ENCODE measurements at places on chromosomes 12 and 14.

GRCh38 chr14:64891173-64891838 lies 11.6 kb upstream of the SPTB start:
- DNase-seq = no peak

- no peak for DNase-seq
Observed at GRCh38 chr12:130337488-130338303, at the start of gene PIWIL1. PIWIL1 (plus strand) TSS chr12:130337887; CDS start chr12:130342592, 4,705 bp downstream.

- DNase-seq = no peak
Observed at GRCh38 chr12:48994224-48995085, 4.7 kb downstream of the DDN start.

DNA sequence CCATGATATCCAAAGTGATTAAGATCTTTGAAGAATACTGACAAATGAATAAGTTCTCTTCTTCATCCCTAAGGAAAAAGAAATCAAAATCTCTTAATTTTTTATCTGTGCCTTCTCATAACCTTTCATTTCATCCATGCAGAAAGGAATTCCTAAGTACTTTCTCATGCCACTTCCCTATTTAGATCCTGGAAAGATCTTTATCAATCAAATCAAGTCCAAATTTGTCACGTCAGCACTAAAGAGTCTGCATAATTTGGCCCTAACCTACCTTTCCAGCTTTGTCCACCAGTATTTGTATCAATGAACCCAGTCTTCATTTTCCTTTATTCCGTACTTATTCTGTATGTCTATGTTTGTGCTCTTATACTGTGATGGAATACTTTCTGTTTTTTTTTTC lies 41.2 kb downstream of the VEZT start:
- no peak for DNase-seq

DNA sequence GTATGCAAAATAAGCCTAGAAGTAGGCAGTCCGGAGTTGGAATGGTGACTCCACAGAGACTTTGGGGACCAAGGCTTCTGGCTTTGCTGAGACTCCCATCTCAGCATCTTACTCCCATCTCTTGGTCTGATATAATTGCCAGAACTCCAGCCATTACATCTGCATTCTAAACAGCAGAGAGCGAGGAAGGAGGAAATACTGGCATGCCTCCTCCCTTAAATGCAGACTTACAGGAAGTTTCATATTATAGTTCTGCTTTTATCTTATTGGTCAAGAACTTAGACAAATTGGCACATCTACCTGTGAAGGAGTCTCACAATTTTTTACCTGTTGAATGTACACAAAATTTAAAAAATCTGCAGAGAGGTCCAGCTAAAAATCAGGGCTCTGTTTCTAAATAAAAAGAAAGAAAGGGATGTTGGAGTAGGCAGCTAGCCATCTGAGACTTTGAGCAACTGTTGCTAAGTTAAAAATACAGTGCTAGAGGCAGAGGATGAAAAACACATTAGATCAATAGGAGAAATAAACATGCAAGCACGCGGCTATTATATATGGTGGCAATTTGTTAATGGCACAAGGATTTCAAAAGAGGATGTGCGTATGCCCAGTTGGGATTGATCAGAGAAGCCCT lies 209.9 kb upstream of the HMGA2 start:
- DNase-seq = no peak

- no peak for DNase-seq
Observed at GRCh38 chr12:21801522-21802288, 27.2 kb upstream of the KCNJ8 start.

- DNase-seq = no peak
Observed at GRCh38 chr12:30019366-30020140, 235.8 kb upstream of the TMTC1 start.

DNA sequence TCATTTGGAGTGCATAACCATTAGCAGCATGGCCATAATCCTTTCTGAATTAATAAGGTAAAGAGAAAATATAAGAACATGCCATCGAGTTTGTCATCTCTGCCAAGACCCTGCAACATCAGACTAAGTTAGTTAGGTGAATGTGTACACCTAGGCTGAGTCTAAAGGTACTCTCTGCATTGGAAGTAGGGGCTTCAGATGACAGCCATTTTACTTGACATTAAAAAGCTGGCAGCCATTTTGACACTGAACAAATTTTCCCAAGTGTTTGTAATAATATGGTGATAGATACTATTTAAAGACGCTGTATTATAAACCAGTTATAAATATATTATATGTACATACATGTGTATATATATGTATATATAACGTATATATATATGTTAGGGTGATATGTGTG lies 79.0 kb downstream of the SUDS3 start:
- no peak for DNase-seq

- DNase-seq = no peak
Observed at GRCh38 chr12:108975024-108975593, 45.8 kb downstream of the SVOP start.

Data from HEK293T (cell line).